ENCODE measurements at places on chromosomes 13 and 19. TPM values are rescaled to one million over a fixed set of nuclear protein-coding genes. Genes with fewer than 3 reads are reported as not detected.

The CFAP97D2 gene
- not detected for total RNA-seq

GRCh38 chr19:18167975-18168645 lies 5.5 kb upstream of the IFI30 start:
- H3K4me3 ChIP-seq = no peak overlapping the region
- no peak overlapping the region for H3K27ac ChIP-seq
- peak; percentile 59 for DNase-seq
- no peaks in the 10 kb centered on the region for H3K27me3 ChIP-seq
- H3K4me1 ChIP-seq = peaks cover 9% of the 10 kb centered on the region

- H3K27ac ChIP-seq = no peak overlapping the region
- H3K27me3 ChIP-seq = no peaks in the 10 kb centered on the region
- peaks cover 14% of the 10 kb centered on the region for H3K36me3 ChIP-seq
- no peak overlapping the region for H3K4me3 ChIP-seq
- no peaks in the 10 kb centered on the region for H3K4me1 ChIP-seq
These were observed 20.2 kb downstream of the EVI5L start for GRCh38 chr19:7850000-7850813.

GRCh38 chr13:46739447-46740098 lies 57.4 kb downstream of the ESD start:
- H3K4me3 ChIP-seq = no peak overlapping the region
- H3K27ac ChIP-seq = no peak overlapping the region
- no peak for DNase-seq
- H3K27me3 ChIP-seq = no peaks in the 10 kb centered on the region
- peaks cover 92% of the 10 kb centered on the region for H3K36me3 ChIP-seq
- H3K4me1 ChIP-seq = no peaks in the 10 kb centered on the region

The CNN1 gene
- total RNA-seq = 205 TPM

- H3K27ac ChIP-seq = peak overlapping the region; percentile 74
- H3K27me3 ChIP-seq = no peaks in the 10 kb centered on the region
- H3K4me1 ChIP-seq = peaks cover 25% of the 10 kb centered on the region
These were observed 6.4 kb downstream of the KLF2 start for GRCh38 chr19:16330806-16331690.

DNA sequence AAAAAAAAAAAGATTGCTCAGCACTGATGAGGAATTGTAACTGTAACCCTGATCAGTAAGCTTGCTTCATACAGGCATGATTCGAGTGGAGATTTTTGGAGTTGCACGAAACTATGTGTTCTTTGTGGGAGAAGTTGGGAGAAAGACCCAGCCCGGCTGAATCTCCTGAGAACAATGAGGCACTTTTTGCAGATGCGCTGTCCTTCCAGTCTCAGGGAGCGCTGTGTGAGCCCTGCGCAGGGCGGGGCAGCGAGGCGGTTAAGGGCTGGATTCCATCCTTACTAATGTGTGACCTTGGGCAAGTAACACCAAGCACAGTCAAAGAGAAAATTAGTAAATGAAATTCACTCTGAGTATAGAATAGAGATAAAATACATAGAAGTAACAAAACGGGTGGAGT lies 76.9 kb downstream of the SIPA1L3 start:
- no peaks in the 10 kb centered on the region for H3K36me3 ChIP-seq
- no peak overlapping the region for H3K27ac ChIP-seq
- no peaks in the 10 kb centered on the region for H3K27me3 ChIP-seq
- H3K4me1 ChIP-seq = peaks cover 27% of the 10 kb centered on the region
- DNase-seq = no peak
- no peak overlapping the region for H3K4me3 ChIP-seq

DNA sequence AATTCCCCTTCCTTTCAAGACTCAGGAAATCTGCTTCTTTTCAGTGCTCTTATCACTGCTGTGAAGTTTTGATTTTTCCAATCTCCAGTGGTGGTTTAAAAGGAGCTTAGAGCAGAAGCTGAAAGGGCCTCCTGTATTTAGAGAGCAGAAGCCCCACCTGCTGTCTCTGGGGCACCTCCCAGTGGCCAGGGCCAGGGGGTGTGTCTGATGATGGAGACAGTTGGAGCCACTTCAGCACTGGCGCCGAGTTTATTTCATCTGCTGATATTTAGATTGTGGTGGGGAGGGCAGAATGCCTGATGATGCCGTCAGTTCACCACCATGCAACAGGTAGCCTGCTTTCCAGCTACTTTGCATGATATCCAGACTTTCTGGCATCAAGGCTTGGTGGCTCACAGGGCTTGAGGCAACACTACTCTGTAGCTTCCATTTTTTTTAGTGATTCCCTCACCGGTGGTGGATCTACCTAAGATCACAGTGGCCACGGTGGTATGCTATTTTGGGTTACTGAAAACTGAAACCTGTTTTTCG lies 371.9 kb downstream of the KCNRG start:
- H3K4me1 ChIP-seq = peaks cover 12% of the 10 kb centered on the region
- no peak overlapping the region for H3K4me3 ChIP-seq
- no peaks in the 10 kb centered on the region for H3K27me3 ChIP-seq
- no peaks in the 10 kb centered on the region for H3K36me3 ChIP-seq

Measured in stomach (tissue), 19 donors.